Germinal center (tissue), 1 donor: ENCODE measurements at places on chromosomes 4 and X.

DNA sequence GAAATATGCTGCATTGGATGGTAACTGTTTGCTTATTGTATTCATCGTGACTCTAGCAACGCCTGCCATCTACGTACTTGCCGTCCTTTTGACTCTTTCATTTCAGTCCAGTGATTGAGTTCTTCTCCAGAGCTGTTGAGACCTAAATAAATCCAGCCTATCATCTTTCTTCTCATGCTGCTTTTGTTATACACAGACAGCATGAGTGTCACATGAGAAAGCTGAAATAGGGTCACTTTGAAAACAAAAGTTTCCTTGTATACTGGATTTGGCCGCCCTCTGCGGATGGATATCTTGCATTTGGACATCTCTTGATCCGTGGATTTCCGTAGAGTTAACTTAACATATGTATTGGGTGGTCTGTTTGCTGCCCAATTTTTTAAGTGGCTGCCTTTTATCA is 67.2 kb downstream of the TMPRSS11F start:
- DNase-seq: no peak

DNA sequence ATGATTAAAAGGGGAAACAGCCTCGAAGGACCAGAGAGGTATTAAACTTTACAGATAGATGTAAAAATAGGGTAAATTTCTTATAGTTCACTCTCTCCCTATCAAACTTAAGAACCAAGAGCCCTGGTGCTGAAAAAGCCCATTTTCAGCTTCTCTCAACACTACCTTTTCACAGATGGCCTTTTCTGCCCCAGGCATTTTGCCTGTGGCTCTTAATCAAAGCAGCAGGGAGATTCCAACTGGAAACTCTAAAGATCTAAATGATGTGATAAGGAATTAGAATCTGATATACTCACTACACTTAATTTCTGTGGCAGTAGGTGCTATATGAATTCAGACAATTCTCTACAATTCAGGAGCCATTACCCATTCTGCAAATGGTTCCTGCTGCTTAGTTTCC is 60.0 kb downstream of the AMMECR1 start:
- no peak for DNase-seq

DNA sequence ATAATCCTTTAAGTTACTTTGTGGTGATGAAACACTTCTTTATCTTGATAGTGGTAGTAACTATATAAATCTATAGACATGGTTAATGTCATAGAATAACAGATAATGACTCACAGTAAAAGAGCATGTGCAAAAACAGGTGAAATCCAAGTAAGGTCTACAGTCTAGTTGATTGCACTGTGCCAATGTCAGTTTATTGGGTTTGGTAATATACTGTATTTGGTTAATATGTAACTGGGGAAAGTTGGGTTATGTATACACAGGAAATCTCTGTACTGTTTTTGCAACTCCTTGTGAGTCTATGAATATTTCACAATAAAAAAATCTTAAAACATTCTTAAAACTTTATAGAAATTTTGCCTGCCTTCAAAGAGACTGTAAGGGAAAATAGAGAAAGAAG is 1067.6 kb upstream of the FTHL17 start:
- DNase-seq: no peak

DNA sequence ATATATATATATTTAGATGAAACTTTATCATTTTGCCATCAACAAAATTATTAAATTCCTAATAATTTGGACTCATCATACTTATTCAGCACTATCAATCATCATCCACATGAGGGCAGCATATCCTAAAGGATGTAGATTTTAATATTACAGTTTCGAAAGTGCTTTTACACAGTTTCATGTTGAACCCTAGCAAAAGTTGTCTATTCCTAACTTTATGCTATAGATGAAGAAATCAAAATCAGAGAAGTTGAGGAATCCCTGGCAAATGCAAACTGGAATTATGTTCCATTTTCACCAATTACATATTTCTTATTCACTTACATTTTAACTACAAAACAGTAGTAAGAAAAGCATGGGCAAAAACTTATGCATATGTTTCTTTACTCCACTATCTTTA is 36.6 kb upstream of the UGT2A1 start:
- DNase-seq: peak; percentile 2

DNA sequence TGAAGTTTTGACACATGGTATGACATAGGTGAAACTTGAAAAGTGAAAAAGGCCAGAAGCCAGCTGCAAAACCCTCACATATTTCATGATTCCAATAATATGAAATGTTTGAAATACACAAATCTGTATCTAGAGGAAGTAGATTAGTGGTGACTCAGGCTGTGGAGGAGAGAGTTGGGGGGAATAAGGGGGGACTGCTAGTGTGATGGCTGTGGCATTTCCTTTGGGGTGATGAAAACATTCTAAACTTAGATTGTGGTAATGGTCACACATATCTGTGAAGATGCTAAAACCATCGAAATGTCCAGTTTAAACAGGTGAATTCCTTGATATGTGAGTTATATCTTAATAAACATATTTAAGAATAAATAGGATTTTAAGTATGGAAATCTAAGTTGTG is 343.5 kb upstream of the SFRP2 start:
- no peak for DNase-seq
